ENCODE measurements at places on chromosomes 11 and 22. TPM values are rescaled to one million over a fixed set of nuclear protein-coding genes. Genes with fewer than 3 reads are reported as not detected.

Gene XKR3
- not detected for total RNA-seq

Gene SHANK2
- total RNA-seq = 0.06 TPM

Gene ST14
- not detected for total RNA-seq

GRCh38 chr11:96960926-96961325 is 571.1 kb downstream of the JRKL start:
- DNase-seq = no peak

Gene CCDC34
- total RNA-seq = 35.6 TPM

- DNase-seq = peak; percentile 45
These were observed 23.6 kb downstream of the DUSP8 start for GRCh38 chr11:1548221-1549070.

GRCh38 chr11:1546077-1546535 is 26.0 kb downstream of the DUSP8 start:
- DNase-seq = no peak

Gene C22orf31
- not detected for total RNA-seq

Measured in Daoy (cell line).